ENCODE measurements at places on chromosomes 11 and 22.

DNA sequence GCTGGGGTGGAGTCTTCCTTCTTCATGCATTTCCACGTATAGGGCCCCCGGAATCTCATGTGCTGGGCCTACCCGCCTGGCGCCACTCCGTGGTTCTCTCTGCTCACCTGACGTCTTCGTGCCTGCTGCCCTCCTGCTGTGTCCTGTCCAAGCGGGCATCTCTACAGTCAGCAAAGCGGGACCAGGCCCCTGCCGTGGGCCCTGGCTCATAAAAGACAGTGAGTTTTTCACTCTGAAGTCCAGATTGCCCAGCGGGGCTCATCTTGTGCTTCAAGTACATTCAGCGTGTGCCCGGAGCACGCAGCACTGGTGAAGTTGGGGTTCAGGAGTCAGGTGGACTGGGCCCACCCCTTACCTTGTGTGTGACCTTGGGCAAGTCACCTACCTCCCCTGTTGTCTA lies 17.4 kb downstream of the C11orf24 start:
- no peak for ATAC-seq

- ATAC-seq: no peak
Measured at GRCh38 chr22:38415046-38415445, 40.0 kb downstream of the KCNJ4 start.

DNA sequence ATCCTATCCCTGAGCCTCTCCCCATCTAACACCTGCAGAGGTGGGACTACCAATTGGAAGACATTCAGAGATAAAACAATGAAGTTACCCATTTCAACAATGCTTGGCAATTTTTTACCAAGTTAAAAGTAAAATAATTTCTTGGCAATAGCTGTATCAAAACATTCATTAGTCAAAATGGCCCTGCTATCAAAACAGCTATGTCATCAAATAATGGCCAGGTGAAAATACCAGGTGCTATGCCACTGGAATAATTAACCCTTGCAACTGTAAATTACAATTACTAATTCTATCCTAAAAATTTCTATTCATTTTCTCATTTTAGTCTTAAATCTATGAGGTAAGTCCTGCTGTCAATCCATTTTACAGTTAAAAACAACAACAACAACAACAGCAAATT lies 43.3 kb downstream of the NOX4 start:
- no peak for ATAC-seq

- no peak for ATAC-seq
Measured at GRCh38 chr11:111452146-111452545, 60.0 kb downstream of the BTG4 start.

- no peak for ATAC-seq
Measured at GRCh38 chr11:14641801-14642200, 1.8 kb upstream of the PDE3B start.

- no peak for ATAC-seq
Measured at GRCh38 chr11:15735706-15736105, 620.6 kb downstream of the SOX6 start.

Data from gastroesophageal sphincter (tissue), 4 donors.